Kidney (tissue), 22 donors: ENCODE measurements at places on chromosomes 13 and 19. TPM values are rescaled to one million over a fixed set of nuclear protein-coding genes. Genes with fewer than 3 reads are reported as not detected.

The RNF17 gene
- not detected for polyA plus RNA-seq

The TMEM238 gene
- 8.1 TPM for polyA plus RNA-seq

The GIPR gene
- 0.65 TPM for polyA plus RNA-seq

The SOX1 gene
- not detected for polyA plus RNA-seq

The KLK4 gene
- 1.2 TPM for polyA plus RNA-seq

The F2RL3 gene
- 1.4 TPM for polyA plus RNA-seq

The PRKCG gene
- polyA plus RNA-seq = not detected

The PDE4A gene
- 4.5 TPM for polyA plus RNA-seq

The TNNI3 gene
- 1.7 TPM for polyA plus RNA-seq

The OR7C1 gene
- not detected for polyA plus RNA-seq

The CEACAM4 gene
- polyA plus RNA-seq = not detected

The MATK gene
- 4.2 TPM for polyA plus RNA-seq

The ETV2 gene
- 3.3 TPM for polyA plus RNA-seq

The ZNF625 gene
- 6.1 TPM for polyA plus RNA-seq

The NKPD1 gene
- not detected for polyA plus RNA-seq

The ZFP36 gene
- 87.9 TPM for polyA plus RNA-seq

The MZT1 gene
- 6.8 TPM for polyA plus RNA-seq

The TJP3 gene
- 32.5 TPM for polyA plus RNA-seq
